HFFc6 (cell line): ENCODE measurements at places on chromosomes 2 and 18. TPM values are rescaled to one million over a fixed set of nuclear protein-coding genes. Genes with fewer than 3 reads are reported as not detected.

ANKRD12 gene
- 23.8 to 30.7 TPM (median 25.5 TPM) in 3 replicates for total RNA-seq

GAREM2 gene
- total RNA-seq, result not detected in 3 replicates

SERPINB11 gene
- not detected in 3 replicates for total RNA-seq

PPP1R1C gene
- total RNA-seq, result not detected in 3 replicates

ITM2C gene
- 30.7 to 61.2 TPM (median 52.3 TPM) in 3 replicates for total RNA-seq

PAX8 gene
- 0.85 to 6.7 TPM (median 1.7 TPM) in 3 replicates for total RNA-seq

ITGB6 gene
- 0.21 to 0.29 TPM in 2 of 3 replicates, not detected in the other for total RNA-seq

MZT2A gene
- total RNA-seq, result 96.9 to 105 TPM (median 98.3 TPM) in 3 replicates

BARD1 gene
- 9.7 to 15.6 TPM (median 13.9 TPM) in 3 replicates for total RNA-seq

EVX2 gene
- not detected in 3 replicates for total RNA-seq
